ENCODE measurements at places on chromosomes 13 and 19.

- DNase-seq = no peak
These were observed 148.7 kb upstream of the RNF113B start for GRCh38 chr13:98325724-98326123.

DNA sequence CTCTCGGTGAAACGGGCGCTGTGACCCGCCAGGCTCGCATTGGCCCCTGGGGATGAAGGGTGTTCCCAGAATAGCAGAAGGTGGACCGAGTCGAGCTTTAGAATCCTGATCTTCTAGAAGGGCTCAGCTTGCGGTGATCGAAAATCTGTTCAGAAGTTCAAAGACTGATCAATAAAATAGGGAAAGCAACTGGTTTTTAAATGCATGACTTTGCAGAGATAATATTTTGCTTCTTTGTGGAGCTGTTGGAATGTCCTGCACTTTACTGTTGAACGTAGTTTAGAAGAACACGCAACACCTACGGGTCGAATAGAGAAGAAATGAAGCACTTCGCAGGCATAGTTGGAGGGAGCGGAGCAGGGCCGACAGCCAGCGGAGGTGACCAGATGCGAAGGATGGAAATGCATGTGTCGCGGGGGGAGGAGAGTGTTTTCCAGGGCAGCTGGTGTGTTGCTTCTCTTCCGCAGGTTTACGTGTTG is 766 bp downstream of the CEBPG start:
- DNase-seq = peak; percentile 55

GRCh38 chr13:42781352-42781751 is at the start of gene FAM216B:
Gene FAM216B, plus strand, starts transcription at chr13:42781584. Its CDS starts 2,484 bp downstream, at chr13:42784068.
- DNase-seq = no peak

- DNase-seq = no peak
These were observed 1730.1 kb upstream of the PRR20A start for GRCh38 chr13:55410398-55411330.

DNA sequence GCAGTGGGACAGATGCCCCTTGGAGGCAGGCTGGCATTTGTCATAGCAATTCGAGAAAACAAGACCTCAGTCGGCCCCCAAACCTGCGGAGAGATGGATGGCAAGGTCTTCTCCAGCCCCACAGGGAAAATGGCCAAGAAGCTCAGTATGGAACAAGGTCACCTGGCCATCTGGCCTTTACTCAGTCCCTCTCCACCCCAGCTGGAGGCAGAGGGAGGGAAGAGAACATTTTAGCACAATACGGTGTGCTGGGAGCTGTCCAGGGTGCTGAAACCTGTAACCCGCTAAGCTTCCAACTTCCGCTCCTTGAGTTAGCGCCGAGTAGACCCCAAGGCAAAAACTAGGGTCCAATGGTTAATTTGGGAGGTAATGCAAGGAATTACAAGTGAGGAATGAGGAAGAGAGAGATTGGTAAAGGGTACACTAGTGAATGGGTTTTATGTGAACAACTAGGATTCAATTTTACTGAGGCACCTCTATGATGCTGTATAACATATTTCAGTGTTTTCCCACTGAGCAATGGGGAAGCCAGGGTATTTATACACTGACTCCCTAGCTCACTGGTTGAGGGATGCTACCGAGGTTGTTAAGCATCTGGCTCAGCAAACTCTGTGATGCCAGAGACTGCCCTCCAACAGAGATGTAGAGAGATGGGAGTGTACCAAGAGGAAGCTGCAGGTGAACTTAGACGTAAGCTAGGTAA is 64.3 kb downstream of the CACNA1A start:
- peak; percentile 61 for DNase-seq

DNA sequence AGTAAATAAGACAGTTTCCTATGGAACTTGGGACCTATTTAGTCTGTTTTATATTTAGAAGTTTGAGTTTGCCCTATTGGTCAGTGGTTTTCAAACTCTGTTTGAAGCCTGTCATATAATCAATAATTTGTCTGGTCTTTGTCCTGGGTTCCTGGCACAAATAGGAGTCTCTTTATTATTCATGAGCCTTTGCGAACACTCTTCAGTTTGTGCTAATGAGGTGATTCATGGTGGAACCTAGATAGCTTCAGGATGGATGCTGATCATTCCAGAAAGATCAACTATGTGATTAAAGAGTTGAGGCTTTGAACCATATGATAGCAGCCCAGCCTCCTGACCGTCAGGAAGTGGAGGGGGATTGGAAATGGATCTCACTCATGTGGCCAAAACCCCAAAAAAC is 10.0 kb upstream of the VWA8 start:
- no peak for DNase-seq

Data from activated CD4-positive, alpha-beta T cell treated with anti-CD3 and anti-CD28 coated beads, Interleukin-2, amount 10 ng/mL, durations not matched to agents 7 days and 5 days (primary cell).